ENCODE measurements at places on chromosomes 11 and 22.

- DNase-seq = no peak
Measured at GRCh38 chr22:38313384-38313955, 3.8 kb downstream of the CSNK1E start.

- no peak for DNase-seq
Measured at GRCh38 chr11:58513747-58514367, 6.0 kb upstream of the OR5B21 start.

DNA sequence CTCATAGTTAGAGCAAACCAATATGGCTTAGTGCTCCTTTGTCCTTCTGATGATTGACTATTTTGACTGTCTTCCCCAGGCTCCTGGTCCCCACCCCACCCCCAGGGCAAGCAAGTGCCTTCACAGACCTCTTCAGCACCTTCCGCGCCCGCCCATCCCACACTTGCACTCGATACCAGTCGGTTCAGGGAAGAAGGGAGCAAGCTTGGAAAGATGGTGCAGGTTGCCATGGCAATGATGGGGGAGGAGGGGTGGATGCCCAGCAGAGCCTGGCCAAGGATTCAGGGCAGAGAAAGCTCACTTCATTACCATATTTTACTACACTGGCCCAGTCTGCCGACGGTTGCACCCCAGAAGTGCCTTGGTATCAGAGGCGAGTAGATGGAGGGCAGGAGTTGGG lies 2.2 kb downstream of the TMEM132A start:
- no peak for DNase-seq

DNA sequence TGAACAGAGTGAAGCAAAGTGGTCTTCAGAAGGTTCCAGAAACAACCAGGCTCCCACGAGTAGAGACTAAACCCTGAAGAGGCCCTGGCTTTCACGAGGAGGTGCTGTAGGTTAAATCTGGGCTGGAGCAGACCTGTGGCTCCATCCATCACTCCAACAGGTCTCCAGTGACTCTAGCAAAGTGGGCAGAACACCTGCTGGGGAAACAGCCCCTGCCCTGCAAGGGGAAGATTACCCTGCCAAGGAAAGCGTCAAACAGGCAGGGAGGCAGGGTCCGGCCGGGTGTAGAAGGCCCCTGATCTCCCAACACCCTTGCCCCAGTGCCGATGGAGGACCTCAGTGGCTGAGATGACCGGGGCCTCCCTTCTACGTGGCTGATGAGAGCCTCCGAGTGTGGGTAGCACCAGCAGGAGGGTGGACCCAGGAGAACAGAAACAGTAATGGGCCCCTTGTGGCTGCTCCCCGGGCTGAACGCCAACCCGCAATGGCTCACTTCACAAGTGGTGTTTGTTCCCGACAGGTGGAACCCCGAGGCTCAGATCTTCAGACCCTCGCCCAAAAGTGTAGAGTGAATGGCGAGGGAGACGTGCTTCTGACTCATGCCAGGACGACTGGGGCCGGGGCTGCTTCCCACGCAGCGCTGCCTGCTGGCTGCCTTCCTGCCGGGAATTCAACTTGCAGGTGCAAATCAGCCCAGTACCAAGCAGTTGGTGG lies 112.0 kb downstream of the SHANK2 start:
- no peak for DNase-seq

GRCh38 chr11:80798174-80798573 lies 1357.3 kb upstream of the TENM4 start:
- DNase-seq = no peak

DNA sequence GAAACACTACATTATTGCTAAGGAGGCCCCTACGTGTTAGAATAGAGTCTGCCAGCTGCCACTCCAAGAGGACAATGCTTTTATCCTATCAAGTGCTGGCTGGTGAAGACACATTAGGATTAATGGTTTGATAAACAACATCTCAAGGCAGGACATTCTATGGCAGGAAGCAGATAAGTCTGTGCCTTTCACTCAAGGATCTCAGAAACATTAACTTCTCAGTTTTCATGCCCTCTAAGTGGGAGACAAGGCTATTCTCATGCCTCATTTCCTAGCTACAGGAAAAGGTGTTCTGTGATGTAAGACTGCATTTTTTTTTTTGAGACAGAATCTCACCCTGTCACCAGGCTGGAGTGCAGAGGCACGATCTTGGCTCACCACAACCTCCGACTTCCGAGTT lies 23.5 kb upstream of the TIMP3 start:
- no peak for DNase-seq

DNA sequence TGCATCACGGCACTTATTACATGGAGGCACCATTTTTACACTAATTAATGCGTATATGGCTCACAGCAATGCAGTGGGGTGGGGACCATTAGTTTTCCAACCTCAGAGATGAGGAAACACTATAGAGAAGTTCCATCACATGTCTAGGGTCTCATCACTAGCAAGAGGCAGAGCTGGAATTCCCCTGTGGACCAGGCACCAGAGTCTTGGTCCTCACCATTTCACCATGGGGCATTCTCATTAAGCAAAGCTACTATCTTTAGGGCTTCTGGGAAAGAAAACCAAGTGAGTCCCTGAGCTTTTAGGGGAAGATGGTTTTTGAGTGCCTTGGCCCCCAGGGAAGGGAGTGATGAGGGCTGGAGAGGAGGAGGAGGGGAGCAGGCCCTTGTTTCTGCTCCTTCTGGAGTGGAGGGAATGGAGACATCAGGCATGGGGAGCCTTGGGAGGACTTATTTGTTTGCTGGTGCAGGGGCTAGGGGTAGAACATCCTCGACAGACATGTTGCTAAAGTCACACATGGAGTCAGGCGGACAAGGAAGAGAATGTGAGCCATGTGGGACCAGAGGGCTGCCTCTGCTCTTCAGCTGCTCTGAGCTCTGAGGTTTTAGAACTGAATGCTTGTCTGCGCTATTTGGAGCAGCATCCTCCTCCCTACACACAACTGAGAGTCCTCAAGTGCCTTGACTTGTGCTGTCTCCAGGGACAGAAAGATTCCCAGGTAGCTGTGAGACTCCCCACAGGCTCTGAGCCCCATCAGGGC lies 40.3 kb upstream of the ZBED5 start:
- no peak for DNase-seq

GRCh38 chr11:31487848-31488247 lies 21.6 kb downstream of the IMMP1L start:
- no peak for DNase-seq

DNA sequence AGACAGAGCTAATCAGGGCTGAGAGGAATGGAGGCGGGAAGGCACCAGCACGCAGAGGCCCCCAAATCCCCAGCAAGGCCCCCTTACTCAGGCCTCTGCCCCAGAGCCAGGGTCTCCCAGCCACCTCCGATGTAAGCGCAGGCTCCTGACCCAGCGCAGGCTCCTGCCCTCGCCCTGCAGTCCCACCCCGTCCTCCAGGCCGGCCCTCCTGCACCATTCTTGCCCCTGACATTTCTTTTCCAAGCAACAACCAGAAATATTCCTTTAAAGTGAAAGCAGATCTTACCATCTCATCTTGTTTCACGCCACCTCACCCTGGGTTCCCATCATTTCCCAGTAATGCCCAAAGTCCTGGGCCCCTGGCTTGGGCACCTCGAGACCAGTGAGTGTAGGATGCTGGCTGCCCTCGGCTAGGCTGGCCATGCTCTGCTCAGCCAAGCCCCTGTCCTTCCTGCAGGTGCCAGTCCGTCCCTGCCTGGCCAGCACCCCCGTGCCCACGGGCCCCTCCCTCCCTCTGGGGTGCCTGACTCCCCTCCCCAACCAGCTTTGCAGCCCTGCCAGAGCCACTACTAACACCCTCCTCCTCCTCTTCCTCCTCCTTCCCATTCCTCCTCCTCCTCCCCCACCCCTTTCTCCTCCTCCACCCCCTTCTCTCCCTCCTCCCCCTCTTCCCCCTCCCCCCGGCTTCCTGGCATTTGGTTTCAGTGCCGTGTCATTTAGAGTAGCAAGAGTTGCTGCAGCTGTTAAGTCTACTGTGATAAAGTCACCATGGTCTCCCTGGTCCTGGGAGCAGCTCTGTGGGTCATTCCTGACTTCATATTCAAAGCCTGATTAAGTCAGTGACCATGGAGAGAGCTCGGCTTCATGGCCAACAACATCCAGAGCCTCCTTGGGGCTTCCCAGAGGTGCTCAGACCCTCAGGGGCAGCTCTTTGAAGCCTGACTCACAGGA lies 78.7 kb downstream of the PIWIL3 start:
- no peak for DNase-seq

DNA sequence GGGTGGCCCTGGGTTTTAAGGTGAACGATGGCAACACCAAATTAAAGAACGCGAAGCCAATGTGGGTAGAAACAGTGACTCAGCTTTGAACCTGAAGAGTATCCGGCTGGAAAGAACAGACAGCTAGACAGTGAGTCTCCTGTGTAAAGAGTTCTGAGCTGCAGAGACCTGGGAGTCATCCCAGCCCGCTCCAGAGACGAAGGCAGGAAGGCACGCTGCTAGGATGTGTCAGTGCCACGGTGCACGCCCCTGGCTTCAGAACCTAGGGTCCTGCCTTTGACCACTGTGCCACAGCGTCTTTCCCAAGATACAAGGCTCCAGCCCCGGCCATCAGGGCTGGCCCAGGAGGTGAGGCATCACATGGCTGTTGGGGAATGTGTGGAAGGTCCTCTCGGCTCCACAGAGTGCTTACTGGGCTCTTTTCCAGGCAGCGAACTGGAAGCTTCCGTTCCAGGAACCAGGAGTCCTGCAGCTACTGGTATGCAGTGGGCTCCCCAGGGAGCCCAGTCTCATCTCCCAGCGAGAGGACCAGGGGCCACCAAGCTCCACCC lies 29.9 kb downstream of the LRFN4 start:
- no peak for DNase-seq

- no peak for DNase-seq
Measured at GRCh38 chr11:106608677-106609076, 409.6 kb downstream of the GUCY1A2 start.

DNA sequence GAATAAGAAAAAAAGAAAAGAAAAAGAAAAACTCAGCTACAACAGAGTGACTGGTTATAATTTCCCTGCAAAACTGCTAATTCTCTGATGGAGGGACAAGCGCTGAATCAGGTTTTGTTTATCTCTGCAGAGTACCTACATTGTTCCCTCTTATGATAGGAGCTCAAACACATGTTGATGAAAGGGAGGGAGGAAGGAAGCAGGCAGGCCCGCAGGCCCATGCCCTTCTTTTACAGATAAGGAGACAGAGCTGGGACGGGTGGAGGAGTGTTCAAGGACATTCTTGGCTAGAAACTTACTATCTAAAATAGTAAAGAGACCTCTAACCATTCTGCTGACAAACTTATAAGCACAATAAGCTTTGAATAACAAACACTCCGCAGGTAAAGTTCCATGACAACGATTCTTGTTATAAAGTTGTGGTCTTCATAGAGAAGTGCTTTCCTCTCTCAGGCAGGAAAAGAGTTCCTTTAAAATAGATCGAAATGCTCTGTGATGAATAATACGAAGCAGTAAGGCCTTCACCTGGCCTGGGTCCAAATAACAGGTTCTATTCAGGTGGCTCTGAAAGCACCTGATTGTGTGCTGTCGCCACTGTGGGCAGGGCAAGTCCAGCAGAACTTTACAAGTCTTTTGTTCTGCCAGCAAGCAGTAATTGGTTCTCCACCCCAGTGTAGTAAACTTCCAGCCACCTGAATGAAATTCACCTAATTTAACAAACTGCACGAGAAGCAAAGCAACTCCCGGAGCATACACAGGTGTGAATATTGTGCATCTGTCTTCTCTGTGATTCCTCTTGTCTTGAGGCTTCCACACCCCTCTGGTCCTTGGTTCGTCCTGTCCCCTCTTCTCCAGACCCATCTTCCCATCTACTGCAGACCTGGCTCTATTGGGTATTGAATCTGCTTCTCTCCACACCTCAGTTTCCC lies 15.3 kb upstream of the MICAL2 start:
- no peak for DNase-seq

- peak; percentile 6 for DNase-seq
Measured at GRCh38 chr22:17258015-17258787, 39.0 kb upstream of the ADA2 start.

Measured in activated CD4-positive, alpha-beta T cell treated with anti-CD3 and anti-CD28 coated beads, Interleukin-2, amount 50 U/mL, for 4 hours (primary cell).